ENCODE measurements at places on chromosomes 4 and X. TPM values are rescaled to one million over a fixed set of nuclear protein-coding genes. Genes with fewer than 3 reads are reported as not detected.

ERCC6L gene
- total RNA-seq: 0.59 TPM

- H3K4me1 ChIP-seq: no peaks in the 10 kb centered on the region
- DNase-seq: no peak
- H3K27me3 ChIP-seq: no peaks in the 10 kb centered on the region
- H3K36me3 ChIP-seq: no peaks in the 10 kb centered on the region
- no peak overlapping the region for H3K27ac ChIP-seq
Measured at GRCh38 chr4:81498046-81498445, 26.3 kb upstream of the RASGEF1B start.

- no peak overlapping the region for H3K27ac ChIP-seq
- H3K36me3 ChIP-seq: no peaks in the 10 kb centered on the region
Measured at GRCh38 chr4:106266201-106266600, 49.8 kb downstream of the TBCK start.

DNA sequence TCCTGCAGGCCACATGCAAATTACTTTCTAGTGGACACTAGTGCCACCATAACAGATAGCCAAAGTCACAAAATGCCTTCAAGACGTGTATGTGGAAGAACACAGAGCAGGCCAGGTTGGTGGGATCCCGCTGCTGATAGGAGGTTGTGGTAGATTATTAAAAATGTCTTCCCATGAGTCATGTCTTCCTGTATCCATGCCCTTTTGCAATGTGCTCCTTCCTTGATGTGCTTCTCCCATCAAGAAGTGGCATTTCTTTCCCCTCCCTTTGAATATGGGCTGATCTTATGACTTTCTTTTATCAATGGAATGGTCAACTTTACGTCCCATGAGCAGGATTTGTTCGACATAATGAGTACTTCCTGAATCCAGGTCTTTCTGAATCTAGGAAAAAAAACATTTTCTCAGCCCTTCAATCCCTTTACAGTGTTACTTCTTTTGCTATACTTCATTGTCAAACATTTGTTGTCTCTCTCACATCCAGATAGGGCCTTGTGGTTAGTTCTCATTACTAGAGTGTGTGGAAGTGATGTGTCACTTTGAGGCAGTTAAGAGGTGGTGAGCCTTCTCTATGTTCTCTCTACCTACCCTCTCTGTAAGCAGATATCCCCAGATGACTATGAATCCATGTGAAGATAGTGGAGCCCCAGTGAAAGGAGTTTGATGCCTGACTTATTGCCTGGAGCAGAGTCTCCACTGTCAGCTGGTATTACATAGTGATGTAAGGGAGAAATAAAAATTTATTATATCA lies 519.2 kb upstream of the DIPK2B start:
- no peak for DNase-seq
- no peaks in the 10 kb centered on the region for H3K4me1 ChIP-seq
- H3K27me3 ChIP-seq: no peaks in the 10 kb centered on the region
- H3K27ac ChIP-seq: no peak overlapping the region

Data from prostate gland (tissue), 2 donors.